AG09309 (cell line): ENCODE measurements at places on chromosomes 13 and 19.

GRCh38 chr13:46032341-46032740 lies 20.2 kb downstream of the ZC3H13 start:
- no peak for DNase-seq

GRCh38 chr13:87684850-87685742 lies 13.9 kb downstream of the SLITRK5 start:
- DNase-seq = no peak

- DNase-seq = no peak
Measured at GRCh38 chr19:50663482-50663790, 14.2 kb downstream of the C19orf81 start.

GRCh38 chr13:80361883-80362327 lies 21.0 kb upstream of the SPRY2 start:
- no peak for DNase-seq

GRCh38 chr19:54674021-54674617 lies 11.3 kb downstream of the LILRB4 start:
- DNase-seq = no peak

GRCh38 chr13:59538512-59538911 lies 625.2 kb downstream of the DIAPH3 start:
- DNase-seq = no peak

DNA sequence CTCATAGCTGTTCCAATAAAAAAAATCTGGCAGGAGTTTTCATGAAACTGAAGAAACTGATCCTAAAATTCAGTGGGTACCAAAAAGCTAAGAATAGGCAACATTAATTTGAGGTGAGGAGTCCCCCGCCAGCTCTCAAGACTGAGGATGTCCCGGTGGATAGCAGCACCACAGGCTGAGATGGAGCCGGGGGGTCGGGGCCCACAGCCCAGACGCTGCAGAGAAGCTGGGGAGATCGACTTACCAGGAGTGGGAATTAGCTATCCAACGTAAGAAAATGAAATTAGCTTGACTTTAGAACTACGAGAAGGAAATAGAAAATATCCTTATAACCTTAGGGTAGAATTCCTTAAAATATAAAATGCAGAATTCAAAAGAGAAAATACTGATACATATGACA lies 23.2 kb upstream of the DCUN1D2 start:
- DNase-seq = no peak

GRCh38 chr19:33316541-33317264 lies 14.4 kb upstream of the CEBPA start:
- DNase-seq = no peak

DNA sequence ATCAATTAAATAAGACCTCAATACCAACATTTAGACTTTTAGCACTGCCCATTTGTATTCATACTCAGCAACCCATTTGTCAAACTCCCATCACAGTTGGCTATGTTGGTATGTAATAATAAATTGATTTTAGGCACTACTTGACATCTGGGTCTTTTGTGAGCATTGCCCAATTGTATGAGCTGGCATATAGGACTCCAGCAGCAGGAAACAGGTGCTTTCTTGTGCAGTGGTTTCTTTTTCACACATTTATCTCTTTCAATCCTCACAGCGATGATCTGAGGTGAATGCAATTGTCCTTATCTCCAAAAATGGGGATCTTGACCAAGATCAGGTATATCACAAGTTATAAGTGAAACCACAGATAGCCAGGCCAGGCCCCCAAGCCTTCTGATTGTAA lies 96.9 kb upstream of the OXGR1 start:
- no peak for DNase-seq

DNA sequence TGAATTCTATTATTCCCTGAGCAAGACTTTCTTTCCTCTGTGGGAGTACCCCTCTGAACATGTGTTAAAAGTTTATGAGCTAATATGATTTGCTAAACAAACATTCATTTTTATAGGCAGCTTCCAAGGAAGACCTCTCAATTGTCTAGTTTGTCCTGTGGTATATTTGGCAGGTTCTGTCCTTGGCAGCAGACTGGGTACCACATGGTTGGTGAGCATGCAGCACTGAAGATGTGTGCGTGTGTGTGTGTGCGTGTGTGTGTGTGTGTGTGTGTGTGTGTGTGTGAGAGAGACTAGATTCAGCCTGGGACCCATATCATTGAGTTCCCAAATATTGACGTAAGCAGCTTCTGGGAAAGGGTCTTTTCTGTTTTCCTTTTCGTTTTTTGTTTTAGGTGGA lies 24.0 kb downstream of the FGF9 start:
- DNase-seq = no peak

GRCh38 chr19:38394488-38394887 lies 6.0 kb downstream of the SPRED3 start:
- DNase-seq = no peak

DNA sequence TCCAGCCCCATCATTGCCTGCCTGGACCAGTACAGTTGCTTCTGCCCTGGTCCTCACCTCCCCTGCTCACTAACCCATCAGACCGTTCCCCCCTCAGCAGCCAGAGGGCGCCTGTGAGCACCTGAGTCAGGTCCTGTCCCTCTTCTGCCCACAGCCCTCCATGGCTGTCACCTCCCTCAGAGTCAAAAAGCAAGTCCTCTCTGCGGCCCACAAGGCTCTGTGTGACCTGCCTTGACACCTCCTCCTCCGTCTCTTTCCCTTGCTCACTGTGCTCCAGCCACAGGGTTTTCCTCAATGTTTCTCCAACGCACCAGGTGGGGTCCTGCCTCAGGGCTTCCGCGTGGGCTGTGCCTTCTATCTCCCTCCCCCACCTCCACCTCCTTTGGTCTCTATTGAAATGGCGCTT lies 29.4 kb upstream of the PTPRS start:
- DNase-seq = no peak

GRCh38 chr13:107865318-107865575 lies 350.1 kb downstream of the LIG4 start:
- DNase-seq = no peak

GRCh38 chr13:49791315-49791710 lies 1.2 kb downstream of the KPNA3 start:
- DNase-seq = no peak

DNA sequence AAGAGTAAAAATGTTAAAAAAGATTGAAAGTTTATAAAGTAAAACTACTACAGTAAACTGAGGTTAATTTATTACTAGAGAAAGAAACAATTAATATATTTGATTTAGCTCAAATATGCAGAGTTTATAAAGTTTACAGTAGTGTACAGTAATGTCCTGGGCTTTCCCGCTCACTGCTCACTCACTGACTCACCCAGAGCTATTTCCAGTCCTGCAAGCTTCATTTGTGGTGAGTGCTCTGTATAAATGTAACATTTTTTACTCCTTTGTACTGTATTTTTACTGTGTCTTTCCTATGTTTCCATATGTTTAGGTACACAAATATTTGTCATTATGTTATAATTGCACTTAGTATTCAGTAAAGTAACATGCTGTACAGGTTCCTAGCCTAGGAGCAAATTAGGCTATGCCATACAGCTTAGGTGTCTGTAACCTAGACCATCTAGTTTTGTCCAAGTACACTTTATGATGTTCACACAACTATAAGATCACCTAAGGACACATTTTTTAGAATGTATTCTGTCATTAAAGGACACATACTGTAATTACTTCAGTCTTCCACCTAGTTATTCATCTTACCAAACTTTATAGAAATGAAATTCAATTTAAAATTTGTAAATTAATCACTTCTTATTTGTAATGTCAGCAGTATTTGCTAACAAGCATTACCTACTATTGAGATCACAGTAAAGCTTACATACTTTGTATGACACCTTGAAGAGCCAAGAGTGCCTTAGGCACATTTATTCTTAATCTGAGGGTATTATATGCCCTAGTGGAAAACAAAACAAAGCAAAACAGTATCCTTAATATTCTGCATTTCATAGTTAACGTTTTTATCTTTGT lies 683.4 kb downstream of the PCDH9 start:
- no peak for DNase-seq

GRCh38 chr19:14440049-14440448 lies 6.9 kb downstream of the PKN1 start:
- no peak for DNase-seq
